ENCODE measurements at places on chromosomes 3 and 15.

DNA sequence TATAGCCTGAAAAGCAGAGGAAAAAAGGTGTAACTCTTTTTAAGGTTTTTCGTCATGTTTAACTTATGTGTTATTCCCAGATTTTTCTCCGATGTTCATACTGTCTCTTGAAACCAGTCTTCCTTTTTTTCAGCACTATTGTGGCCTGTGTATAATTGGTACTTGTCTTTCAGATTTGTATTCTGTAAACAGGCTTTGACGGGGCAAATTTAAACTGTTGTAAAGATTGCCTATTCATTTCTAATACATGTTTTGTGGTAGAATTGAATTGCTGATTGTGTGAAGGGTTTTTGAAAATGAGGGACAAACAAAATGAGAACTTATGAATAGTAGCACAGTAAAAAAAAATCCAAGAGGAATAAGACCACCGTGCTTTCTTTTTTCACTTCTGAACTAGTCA is 33.6 kb downstream of the AKAP13 start:
- DNase-seq, result no peak

- no peak for DNase-seq
Observed at GRCh38 chr3:53650424-53650823, 156.0 kb downstream of the CACNA1D start.

DNA sequence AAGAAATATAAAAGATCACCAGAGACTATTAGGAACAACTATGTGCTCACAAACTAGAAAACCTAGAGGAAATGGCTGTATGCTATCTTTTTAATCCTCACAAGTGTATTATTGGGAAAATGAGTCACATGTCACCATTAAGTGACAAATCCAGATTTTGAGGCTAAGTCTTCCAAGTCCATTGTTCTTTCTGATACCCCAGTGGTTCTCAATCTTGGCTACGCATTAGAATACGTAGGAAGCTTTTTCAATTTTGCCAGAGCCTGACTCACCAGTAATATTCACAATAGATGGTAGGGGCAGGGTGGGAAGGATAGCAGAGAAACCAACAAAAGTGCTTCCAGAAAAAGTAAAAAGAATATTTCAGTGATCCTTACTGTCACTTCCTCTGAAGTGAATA is 117.0 kb downstream of the FILIP1L start:
- no peak for DNase-seq

- DNase-seq, result no peak
Observed at GRCh38 chr3:146306656-146307455, 56.0 kb upstream of the PLSCR4 start.

DNA sequence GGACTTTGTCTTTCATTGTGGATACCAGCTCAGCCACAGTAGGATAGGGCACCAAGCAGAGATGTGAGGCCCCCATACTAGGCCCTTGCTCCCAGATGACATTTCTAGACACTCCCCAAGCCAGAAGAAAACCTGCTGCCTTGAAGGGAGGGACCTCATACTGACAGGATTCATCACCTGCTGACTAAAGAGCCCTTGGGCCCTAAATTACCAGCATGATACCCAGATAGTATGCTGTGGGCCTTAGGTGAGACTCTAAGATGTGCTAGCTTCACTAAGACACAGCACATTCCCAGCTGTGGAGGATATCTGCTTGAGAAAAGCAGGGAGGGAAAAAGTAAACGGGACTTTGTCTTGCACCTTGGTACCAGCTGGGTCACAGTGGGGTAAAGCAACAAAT is 324.0 kb downstream of the TBL1XR1 start:
- DNase-seq, result no peak

GRCh38 chr15:67405208-67406191 is 115.4 kb upstream of the C15orf61 start:
- no peak for DNase-seq

- no peak for DNase-seq
Observed at GRCh38 chr3:30308131-30308530, 298.3 kb upstream of the TGFBR2 start.

- no peak for DNase-seq
Observed at GRCh38 chr3:169430707-169431404, 232.7 kb downstream of the MECOM start.

DNA sequence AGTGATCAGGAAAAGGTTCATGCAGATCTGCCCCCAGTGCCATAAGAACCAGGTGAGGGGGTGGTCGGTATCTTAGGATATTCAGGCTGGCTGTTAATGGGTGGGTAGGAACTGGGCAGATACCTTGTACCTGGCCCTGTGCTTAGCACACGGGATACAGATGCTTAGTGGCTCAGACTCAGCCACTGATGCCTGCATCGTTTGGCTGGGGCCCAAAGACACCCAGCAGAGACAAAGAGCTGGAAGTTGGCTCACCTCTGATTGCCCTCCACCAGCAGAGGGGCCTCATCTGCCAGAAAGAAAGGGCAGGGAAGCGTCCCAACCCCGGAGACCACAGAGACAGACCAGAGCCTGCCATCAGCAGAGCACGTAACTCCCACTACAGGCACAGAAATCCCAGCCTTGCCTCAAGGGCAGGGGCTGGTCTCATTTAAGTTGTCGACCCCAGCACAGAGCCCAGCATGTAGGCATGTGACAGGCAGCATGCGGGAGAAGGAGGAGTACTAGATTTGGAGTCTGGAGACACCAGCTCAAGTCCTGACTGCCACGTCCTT is 64.1 kb upstream of the SLC6A1 start:
- no peak for DNase-seq

DNA sequence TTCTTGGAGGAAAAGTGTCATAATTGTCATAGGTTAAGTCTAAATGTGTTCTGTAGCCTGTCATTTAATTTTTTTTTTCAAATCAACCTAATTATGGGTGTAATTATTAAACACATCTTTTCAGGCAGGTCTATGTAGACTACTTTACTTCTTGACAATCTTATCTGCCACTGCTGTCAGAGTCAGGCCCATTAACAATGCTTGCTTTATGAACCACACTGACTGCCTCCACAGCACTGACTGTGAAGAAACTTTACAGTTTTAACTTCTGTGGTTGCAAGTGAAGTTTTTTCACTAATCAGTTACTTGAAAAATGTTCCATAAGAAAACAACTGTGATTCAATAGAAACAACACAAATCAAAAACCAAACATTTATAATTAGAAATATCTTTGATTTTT is 407.8 kb downstream of the PLCL2 start:
- DNase-seq, result no peak

DNA sequence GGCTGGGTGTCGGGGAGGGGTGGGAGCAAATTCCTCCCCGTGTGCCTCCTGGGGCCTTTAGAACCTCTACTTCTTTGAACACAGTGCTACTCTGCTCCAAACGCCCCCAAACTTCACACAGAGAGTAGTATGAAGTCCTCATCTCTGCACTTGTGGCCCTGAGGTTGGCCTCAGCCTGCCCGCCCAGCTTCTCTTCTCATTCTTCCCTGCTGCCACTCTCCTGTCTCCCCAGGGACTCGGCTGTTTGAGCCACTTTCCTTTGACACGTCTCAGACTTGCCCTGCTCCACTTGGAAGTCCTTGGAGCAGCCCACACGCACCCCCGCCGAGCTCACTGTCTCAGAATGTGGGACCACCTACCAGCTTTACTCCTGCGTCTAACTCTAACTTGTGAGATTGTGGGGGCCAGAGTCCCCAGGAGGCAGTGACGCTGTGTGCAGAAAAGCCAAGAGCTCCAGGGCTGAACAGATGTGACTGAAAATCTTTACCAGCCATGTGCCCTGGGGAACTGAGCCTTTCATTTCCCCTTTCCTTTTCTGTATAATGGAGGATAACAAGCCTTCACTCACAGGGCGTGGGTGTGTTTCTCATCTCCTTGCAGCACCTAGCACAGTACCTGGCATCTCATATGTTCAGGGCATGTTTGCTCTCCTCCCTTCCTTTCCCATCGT is 233.6 kb upstream of the CTDSPL start:
- no peak for DNase-seq

- DNase-seq, result no peak
Observed at GRCh38 chr15:56968821-56969220, 50.4 kb downstream of the TCF12 start.

DNA sequence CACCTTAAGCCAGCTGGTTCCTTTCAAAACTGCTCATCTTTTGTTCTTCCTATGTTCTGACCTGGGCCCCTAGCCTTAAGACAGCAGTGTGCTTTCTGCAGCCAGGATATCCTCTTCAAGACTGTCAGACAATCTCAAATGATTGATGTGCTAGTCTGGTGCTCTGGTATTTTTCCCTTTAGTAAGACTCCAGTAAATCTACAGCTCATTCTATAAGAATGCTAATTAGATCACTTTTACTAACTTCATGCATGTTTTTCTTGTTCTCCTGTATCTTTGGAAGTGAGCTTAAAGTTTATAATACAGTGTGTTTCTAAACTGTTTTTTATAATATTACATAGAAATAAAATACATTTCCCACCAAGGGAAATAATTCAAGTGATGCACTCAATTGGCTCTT is 220.9 kb upstream of the NANOGP8 start:
- DNase-seq, result no peak

DNA sequence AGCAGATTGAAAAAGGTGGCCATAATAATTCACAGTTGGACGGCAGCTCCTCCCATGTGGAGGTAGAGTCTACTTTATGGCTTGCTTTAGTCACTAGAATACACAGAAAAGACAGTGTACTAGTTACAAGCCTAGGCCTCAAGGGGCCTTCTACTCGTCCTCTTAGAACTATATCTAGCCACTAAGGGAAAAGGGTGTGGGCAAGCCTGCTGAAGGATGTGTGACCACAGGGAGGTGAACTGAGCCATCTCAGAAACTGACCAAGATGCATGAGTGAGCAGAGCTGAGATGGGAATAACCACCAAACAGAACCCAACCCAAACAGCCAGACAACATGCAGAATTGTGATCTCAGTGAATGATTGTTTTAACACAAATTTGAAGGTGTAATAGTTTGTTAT is 335.6 kb upstream of the LMCD1 start:
- DNase-seq, result no peak

GRCh38 chr3:194957743-194958240 is 272.1 kb downstream of the FAM43A start:
- no peak for DNase-seq

- no peak for DNase-seq
Observed at GRCh38 chr3:31531452-31531991, 1.2 kb upstream of the STT3B start.

GRCh38 chr3:117433427-117433826 is 723.8 kb downstream of the TUSC7 start:
- DNase-seq, result no peak

DNA sequence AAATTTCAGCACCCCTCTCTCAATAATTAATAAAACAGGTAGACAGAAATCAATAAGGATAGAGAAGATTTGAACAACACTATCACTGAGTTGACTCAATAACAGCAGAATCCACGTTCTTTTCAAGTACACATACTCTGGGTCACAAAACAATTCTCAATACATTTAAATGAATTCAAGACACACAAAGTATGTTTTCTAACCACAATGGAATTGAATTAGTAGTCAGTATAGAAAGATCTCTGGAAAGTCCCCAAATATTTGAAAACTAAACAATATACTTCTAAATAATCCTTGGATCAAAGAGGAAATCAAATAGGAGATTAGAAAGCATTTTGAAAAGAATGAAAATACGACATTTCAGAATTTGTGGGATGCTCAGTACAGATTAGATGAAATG is 40.0 kb downstream of the TKT start:
- no peak for DNase-seq

DNA sequence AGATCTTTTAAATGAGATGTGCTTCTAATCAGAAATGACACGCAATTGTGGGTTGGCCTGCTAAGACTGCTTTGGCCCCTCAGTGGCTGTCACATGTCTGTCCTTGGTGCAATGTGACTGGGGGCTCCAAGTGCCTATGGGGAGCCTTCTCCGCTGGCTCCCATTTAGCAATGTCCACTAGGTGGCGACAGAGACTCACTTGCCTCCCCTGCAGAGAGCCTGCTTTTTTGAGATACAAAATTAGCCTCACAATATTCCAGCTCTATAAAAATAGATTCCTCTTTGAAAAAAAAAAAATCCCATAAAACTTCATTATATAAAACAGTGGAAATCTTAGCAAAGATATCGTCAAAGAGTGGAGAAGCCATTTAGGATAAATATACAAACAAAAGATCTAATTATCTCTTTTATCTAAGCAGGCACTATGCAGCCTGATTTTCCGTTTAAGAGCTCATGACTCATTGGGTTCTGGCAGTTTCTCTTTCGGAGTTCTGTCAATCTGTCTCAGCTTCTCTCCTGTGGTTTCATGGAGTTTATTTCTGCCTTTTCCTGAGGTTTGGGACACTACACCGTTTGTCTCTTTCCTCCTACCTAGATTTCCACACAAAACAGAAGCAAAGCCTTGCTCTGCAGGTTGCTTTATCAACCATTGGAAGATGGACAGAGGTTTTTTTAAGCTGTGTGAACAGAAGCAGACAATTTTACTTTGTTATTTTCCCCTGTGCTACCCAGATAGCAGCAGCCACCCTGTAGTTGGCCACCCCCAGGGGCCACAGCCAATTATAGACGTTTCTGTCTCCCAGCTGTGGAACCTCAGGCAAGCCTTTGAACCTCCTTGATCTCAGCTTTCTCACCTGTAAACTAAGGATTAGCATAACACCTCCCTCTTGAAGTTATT is 68.4 kb upstream of the TNFAIP8L3 start:
- peak; percentile 68 for DNase-seq

DNA sequence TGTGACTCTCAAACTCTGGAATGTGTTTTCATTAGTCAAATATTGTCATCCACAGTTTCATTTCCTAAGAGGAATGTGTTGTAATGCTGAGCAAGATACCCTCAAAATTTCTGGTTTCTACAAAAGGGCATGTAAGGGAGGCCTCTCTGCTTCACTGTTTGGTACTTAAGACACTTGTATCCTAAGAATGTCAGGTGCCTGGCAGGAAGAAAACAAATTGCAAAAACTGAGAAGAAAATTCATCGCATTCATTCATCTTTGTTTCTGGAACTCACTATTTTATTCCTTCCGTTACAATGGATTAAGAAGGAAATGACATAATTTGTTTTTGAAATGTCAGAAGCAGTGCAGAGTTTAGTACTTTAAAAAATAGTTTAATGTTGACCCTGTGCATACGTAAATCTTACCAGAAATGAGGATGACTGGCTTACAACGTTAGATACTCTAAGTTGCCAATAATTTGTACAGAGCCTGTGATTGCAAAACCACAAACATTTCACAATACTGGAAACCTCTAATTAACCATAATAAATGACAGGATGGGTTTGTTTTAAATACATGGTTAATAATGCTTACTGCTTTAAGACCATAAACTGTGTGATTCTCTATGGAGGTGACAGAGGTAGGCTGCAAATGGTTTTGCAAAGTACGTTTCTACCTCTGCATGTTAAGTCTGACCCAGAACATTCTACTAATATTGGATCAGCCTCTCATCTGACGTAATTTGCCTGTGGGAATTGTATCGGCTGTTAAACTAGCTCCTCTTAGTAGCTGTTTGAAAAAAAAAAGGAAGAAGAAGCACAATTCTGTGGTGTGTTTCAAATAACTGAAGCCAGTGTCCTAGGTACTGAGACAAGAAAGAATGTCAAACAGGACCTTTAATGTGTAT is 477.8 kb downstream of the RBMS3 start:
- DNase-seq, result no peak

DNA sequence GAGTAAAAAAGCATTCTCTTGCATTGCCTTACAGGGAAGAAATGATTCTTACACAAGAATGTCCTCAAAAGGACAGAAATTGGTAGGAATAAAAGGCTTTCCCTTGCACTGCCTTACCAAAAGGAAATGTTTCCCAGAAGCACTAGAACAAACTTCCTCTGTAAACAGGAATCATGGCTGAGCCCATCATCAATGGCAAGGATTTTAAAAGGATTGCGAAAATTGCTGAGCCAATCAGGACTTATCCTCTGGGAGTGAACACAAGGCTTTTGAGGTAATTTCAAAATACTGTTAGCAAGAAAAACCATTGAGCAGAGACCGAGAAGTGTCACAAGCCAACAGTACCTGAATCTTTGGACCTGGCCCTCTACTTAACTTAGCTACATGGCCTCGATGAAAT is 897.3 kb downstream of the ROBO1 start:
- no peak for DNase-seq

- peak; percentile 80 for DNase-seq
Observed at GRCh38 chr15:25933456-25934158, 70.5 kb upstream of the ATP10A start.
